ENCODE measurements at places on chromosomes 11 and 22. TPM values are rescaled to one million over a fixed set of nuclear protein-coding genes. Genes with fewer than 3 reads are reported as not detected.

GRCh38 chr22:27761000-27761399 is 40.6 kb downstream of the MN1 start:
- no peak for DNase-seq

- DNase-seq: no peak
Measured at GRCh38 chr11:24747275-24748251, 250.7 kb downstream of the LUZP2 start.

GRCh38 chr11:133549826-133550225 is 17.5 kb upstream of the OPCML start:
- no peak for DNase-seq

DNA sequence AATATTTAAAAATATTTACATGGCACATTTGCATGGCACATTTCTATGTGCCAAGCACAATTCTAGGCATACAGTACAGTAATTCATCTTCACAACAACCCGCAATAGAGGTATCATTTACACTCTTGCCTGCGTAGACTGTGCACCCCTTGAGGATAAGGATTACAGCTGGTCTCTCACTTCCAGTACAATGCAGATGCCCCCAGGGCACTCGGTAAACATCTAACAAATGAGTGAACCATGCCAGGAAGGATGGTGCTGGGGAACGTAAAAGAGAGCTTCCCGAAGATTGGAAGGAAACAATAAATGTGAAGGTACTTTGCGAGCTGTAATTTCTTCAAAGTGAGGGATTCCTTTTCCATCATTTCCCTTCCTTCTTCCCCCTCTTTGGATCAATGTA is 1.3 kb downstream of the PRPF19 start:
- DNase-seq: no peak

DNA sequence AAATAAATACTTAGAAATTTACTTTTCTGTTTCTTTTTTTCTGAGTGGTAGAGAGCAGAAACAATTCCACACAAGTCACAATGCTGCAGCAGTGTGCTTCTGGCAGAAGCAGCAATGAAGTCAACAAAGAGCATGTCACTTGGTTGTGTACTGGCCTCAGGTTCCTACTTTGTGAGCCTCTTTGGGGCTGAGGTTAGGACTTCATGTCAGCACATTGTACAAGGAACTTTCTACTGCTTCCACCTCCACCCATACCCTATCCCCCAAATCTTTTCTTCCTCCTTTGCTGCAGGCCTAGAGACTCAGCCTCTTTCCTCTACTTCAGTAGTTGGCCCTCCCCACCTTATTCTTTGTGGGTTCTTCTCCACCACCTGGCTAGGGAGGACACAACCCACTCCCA is 252.7 kb upstream of the PITPNB start:
- DNase-seq: no peak

Gene TSPAN32
- 6.1 TPM for polyA plus RNA-seq

Gene TYR
- not detected for polyA plus RNA-seq

Gene FBLN1
- polyA plus RNA-seq: 82.7 TPM

Gene HTR3A
- 0.78 TPM for polyA plus RNA-seq

Gene SORL1
- 1.9 TPM for polyA plus RNA-seq

Gene PDHX
- 18.5 TPM for polyA plus RNA-seq
